CD4-positive, alpha-beta T cell treated with Interleukin-12 subunit alpha and Interleukin-12 subunit beta, for 1 hour (primary cell): ENCODE measurements at places on chromosomes 11 and 22.

- no peak for DNase-seq
Measured at GRCh38 chr11:1998290-1998689, 648 bp upstream of the H19 start.

DNA sequence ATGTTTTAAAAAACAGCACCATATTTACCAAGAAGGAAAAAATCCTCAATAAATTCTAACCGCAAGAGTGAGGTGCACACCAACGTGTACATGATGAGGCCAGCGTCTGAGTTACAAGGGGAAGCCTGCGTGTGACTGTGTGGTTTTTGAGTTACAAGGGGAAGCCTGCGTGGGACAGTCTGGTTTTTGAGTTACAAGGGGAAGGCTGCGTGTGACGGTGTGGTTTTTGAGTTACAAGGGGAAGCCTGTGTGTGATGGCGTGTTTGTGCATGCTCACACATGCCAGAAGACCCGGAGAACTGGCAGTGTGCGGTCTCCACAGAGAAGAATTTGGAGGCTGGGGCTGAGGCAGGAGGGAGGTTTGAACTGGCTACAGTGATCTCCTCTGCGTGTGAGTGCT is 1376.4 kb downstream of the TBC1D22A start:
- no peak for DNase-seq

DNA sequence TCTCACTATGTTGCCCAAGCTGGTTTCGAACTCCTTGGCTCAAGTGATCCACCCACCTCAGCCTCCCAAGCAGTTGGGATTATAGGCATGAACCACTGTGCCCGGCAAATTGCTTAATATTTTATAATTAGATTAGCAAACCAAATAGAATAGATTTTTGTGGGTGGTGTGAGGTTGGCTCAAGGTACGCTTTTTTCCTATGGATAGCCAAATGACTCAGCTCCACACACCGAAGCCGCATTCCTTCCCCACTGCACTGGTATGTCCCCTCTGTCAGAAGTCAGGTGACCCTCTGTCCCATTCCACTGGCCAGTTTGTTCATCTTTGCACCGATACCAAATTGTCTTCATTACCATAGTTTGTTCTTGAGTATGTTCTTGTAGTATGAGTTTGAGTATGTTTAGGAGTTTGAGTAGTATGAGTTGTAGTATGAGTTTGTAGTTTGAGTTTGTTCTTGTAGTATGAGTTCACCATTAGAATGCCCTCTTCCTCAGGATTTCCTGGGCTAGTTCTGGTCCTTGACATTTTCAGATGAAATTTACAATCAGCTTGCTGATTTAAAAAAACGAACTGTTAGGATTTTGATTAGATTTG is 19.4 kb downstream of the SUSD2 start:
- DNase-seq: no peak

- DNase-seq: no peak
Measured at GRCh38 chr11:116885951-116886655, 48.7 kb upstream of the APOA1 start.

DNA sequence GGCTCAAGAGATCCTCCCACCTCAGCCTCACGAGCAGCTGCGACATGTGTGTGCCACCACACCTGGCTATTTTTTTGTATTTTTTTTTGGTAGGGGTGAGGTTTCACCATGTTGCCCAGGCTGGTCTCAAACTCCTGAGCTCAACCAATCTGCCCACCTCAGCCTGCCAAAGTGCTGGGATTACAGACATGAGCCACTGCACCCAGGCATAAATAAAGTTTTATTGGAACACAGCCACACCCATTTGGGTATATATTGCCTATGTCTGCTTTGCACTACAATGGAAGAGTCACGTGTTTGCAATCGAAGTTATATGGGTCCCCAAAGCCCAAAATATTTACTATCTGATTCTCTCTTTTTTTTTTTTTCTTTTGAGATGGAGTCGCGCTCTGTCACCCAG is 1.8 kb upstream of the MS4A15 start:
- no peak for DNase-seq

DNA sequence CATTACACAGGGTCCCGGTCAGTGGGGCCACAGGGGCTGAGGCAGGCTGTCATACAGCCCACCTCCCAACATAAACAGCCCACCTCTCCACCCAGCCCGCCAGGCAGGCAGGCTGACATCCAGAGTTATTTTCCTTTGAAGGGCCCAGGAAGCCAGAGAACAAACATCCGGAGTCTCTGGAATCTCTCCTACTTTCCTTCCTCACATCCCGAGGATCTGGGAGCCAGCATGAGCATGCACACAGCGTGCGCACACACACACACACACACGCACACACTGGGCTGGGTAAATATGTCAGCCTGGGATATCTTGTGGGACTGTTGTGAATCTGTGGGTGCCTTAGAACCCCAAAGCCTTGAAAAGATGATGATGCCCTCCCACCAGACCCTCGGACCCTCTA is 55.4 kb downstream of the PDE2A start:
- no peak for DNase-seq

DNA sequence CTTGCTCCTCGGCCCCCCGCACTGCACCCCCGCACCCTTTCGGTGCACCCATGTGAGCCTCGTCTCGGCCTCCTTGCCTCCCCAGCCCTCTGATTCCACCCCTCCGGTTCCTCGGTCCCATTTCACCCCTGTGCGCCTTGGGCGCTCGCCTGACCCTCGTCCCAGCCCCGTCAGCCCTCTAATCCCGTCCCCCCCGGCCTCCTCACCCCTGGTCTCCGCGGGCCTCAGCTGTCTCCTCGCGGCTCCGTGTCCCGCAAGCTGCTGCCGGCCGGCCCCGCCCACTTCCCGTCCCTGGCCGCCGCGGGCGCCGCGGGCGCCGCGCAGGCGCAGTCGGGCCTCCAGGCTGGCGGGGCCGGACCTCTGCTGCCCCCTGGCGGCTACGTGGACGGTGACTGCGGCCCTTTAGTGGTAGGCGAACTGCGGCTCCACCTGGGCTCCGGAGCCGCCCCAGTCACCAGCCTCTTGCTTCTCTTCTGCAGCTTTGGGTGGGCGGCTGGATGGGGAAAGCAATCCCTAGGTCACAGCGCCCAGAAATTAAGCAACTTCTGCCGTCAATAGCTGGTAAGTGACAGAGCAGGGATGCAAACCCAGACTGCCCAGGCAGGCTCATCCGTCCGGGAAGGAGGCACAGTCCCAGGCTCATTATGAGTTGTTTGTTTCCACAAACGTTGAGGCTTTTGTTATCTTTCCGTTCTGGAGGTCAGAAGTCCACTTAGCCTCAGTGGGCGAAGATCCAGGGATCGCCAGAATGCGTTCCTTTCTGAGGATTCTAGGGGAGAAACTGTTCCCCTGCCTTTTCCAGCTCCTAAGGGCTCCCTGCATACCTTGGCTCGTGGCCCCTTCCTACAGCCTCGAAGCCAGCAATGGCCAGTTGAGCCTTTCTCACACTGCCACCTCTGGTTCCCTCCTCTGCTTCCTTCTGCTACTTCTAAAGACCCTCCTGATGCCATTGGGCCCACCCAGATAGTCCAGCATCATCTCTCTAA is at the start of gene PPM1F:
PPM1F (minus strand) TSS at position 263 of the 986 bp plus-strand sequence. CDS start 6,800 bp downstream, outside the sequence.
- peak; percentile 92 for DNase-seq

- DNase-seq: no peak
Measured at GRCh38 chr22:18060646-18061620, 16.9 kb upstream of the PEX26 start.

- DNase-seq: peak; percentile 66
Measured at GRCh38 chr22:20430720-20431510, 6.7 kb downstream of the SCARF2 start.

DNA sequence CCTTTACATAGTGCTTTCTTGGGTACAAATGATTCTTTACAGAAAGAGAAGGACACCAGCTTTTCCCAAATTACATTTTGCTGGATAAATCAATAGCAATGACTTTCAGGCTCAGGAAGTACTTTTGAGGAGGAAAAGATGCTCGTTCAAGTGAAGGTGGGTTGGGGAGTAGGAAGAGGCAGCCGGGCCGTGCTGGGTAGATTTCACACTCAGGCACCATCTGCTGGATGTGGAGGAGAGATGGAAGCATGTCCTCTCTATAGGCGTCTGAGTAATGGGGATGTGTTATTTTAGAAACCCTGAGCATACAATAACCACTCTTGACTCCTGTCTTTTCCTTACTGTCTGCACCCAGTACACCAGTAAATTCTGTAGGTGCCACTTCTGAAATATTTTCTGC is 152.3 kb upstream of the LARGE1 start:
- no peak for DNase-seq

DNA sequence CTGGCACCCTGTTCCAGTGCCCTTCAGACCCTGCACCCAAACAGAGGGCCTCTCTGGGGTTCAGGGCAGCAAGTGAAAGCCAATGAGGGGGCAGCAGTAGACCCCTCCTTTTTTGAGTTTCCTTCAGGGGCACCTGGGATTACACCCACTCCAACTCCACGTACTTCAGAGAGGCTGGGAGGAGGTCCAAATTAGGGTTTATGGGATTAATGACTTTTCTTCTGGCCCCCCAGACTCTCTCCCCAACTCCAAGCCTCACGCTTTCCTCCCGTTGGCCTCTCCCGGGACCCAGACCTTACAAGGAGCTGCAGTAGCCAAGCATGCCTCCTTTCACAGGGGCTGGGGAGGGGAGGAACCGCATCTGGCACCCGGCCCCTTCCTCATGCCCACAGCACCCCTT is 101.7 kb downstream of the NECTIN1 start:
- DNase-seq: no peak

GRCh38 chr11:1736447-1736992 is 13.9 kb downstream of the IFITM10 start:
- DNase-seq: no peak

DNA sequence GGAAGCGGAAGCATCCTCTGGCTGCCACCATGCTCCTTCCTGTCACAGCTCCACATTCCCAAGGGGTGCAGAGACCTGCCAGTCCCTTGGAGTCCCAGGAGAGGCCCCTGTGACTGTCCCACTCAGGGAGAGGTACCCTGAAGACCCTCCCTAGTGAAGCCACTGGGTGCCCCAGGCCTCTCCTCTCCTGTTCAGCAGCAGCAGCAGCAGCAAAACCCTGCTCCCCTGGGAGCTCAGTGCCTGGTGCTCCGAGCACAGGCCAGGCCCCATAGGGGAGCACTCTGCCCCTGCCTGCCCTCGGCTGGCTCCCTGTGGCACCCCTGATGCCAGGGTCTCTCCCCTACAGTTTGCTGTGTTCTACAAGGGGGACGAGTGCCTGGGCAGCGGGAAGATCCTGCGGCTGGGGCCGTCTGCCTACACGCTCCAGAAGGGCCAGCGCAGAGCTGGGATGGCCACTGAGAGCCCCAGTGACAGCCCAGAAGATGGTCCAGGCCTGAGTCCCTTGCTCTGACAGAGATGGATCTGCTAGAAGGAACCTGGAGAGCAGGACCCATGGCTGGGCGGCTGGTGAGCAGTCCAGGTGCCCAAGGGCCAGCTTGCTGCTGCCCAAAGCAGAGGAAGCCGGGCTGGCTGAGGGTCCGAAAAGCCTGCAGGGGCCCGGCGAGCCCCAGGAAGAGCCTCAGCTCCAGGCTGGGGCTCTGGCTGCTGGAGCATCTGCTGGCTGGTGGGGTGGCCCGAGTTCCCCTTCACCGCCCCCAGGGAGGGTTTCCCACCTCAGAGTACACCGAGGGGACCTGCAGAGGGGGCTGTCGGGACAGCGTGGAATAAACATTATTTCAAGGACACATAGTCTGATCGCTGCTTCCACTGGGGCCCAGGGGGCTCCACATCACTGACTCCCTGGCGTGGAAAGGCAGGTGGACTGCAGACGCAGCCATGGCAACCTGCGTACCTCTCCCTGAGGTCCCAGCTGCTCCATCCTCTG is 21.3 kb downstream of the TRMU start:
- DNase-seq: no peak

GRCh38 chr11:69470793-69471728 is 10.4 kb upstream of the LINC01488 start:
- no peak for DNase-seq

DNA sequence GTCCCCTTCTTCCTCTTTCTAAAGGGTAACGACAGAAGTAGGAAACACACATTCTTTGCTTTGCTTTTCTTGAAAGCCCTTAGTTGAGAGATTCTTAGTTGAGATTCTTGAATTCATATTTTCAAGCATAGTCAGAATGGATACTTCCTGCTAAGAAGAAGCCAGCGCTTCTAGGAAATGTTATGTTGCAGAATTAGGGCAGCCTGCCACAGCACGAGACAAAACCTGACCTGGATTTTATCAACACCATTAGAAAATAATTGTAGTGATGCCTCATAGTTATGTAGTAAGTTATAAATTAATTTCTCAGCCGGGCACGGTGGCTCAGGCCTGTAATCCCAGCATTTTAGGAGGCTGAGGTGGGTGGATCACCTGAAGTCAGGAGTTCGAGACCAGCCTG is 37.9 kb upstream of the NUP160 start:
- DNase-seq: peak; percentile 25

DNA sequence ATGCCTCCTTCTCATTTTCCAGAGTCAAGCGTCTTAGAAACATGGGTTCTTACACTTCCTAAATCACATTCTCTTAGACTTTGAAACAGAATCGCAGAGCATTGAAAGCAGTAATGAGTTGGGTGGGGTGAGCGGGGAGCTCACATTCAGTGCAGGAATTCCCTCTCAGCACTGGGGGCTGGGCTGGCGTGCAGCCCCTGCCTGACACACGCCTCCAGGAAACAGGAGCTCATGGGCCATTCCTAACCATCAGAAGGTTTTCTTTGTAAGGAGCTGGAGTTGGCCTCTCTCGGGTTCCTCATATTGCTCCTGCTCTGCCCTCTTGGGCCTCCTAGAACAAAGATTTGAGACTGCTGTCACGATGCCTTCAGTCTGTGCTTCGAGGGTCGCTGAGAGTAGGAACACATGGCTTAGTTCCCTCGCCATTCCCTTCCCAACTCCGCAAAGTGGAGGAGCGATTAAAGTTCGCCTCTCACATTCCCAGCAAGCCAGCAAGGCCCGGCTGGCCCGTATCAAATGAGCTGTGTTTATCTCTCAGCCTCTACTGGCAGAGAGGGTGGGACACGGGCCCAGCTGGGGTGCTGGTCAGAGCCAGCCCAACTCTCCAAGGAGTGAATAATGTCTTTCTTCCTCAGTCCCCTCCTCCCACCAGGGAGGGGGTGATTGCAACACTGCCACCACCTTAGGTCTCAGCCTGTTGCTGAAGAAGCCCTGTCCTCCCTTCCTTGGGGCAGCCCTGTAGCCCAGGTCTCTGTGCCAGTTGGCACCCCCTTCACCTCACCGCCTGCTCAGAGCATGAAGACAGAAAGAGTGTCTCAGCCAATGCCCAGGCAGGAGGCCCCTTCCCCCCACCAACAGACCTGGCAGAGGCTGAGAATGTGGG is 10.4 kb downstream of the CHRDL2 start:
- DNase-seq: no peak

DNA sequence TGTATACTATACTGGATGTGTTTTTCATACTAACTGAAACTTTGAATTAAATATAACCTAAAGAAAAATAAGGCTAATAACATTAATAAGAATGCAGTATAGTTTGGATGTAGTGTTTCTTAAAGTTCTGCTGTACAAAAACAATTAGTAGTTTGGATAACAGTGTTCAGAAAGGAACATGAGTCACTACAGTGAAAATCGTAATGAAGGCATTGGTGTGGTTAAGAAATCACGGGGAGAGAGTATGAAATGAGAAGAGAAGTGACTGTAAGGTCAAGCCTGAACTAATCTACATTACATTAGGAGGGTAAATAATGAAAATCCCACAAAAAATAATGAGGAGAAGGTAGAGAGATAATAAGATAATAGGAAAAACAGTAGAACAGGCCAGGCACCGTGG is 726.6 kb upstream of the ARHGAP42 start:
- DNase-seq: no peak

GRCh38 chr22:40190501-40190900 is 12.8 kb downstream of the TNRC6B start:
- no peak for DNase-seq

GRCh38 chr11:16418428-16419097 is 62.2 kb upstream of the SOX6 start:
- DNase-seq: no peak

GRCh38 chr11:1929621-1930461 is 10.3 kb downstream of the TNNT3 start:
- no peak for DNase-seq

- DNase-seq: no peak
Measured at GRCh38 chr11:90775567-90776165, 552.8 kb upstream of the CHORDC1 start.
